ENCODE measurements at places on chromosomes 4 and X.
A peak's percentile ranks its signal among the peaks of the same experiment; 100 is the strongest.

DNA sequence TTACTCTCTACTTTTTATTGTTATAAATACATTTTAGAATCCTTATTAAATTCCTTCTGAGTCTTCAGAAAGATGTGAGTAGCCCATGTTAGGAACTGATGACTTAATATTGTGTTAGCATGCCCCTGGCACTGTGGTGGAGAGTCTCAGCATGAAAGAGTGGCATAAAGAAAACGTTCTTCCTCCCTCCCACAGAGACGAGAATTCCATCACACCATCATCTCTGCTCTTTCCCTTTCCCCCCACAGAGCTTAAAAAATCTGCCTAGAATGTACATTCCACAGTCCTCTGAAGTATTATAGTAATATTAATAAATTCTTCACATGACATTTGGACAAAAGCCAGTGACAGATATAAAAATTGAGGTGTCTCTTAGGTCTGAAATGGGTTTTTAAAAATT, 117.8 kb upstream of the DKK2 start:
- H3K36me3 ChIP-seq, result no peaks in the 10 kb centered on the region
- H3K4me3 ChIP-seq, result no peak overlapping the region
- H3K27me3 ChIP-seq, result no peaks in the 10 kb centered on the region
- no peaks in the 10 kb centered on the region for H3K4me1 ChIP-seq
- no peak overlapping the region for H3K27ac ChIP-seq

DNA sequence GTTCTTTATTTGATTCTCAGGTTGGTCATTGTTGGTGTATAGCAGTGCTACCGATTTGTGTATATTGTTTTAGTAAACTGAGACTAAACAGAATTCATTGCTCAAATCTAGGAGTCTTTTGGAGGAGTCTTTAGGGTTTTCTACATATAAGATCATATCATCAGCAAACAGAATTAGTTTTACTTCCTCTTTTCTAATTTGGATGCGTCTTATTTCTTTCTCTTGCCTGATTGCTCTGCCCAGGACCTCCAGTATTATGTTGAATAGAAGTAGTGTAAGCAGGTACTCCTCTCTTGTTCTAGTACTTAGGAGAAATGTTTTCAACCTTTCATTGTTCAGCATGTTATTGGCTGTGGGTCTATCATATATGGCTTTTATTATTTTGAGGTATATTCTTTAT, 92.6 kb downstream of the IQCM start:
- no peaks in the 10 kb centered on the region for H3K4me1 ChIP-seq
- no peak for DNase-seq
- H3K36me3 ChIP-seq, result no peaks in the 10 kb centered on the region
- H3K4me3 ChIP-seq, result no peak overlapping the region

GRCh38 chr4:10421344-10422055, 35.7 kb downstream of the ZNF518B start:
- no peaks in the 10 kb centered on the region for H3K36me3 ChIP-seq
- no peak for DNase-seq
- no peak overlapping the region for H3K4me3 ChIP-seq
- H3K4me1 ChIP-seq, result no peaks in the 10 kb centered on the region
- no peak overlapping the region for H3K27ac ChIP-seq
- H3K27me3 ChIP-seq, result no peaks in the 10 kb centered on the region

- H3K4me1 ChIP-seq, result no peaks in the 10 kb centered on the region
- no peak overlapping the region for H3K4me3 ChIP-seq
- H3K36me3 ChIP-seq, result no peaks in the 10 kb centered on the region
These were observed 213.8 kb upstream of the RADX start for GRCh38 chrX:106397788-106398538.

DNA sequence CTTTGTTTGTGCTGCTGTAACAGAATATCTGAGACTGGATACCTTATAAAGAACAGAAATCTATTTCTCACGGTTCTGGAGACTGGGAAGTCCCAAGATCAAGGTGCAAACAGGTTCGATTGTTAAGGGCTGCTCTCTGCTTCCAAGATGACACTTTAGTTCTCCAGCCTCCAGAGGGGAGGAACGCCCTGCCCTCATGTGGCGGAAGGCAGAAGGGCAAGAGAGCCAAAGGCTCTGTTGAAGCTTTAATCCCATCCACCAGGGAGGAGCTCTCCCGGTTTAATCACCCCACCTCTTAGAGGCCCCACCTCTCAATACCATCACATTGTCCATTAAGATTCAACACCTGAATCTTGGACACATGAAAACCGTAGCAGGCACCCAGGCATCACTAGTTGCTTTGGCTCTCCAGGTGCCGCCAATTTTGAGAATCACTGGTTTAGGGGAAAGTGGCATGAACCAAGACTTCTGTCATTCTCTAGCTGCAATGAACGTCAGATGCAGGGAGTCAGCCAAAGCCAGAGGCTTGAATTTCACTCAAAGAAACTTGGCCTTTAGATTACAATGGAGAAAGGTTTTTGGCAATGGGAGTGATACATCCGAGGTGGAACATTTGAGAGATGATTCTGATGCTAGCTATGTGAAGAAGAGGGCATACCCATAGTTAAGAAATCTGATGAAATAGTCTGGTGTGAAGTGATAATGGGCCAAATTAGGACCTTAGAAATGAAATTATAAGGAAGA, 15.7 kb downstream of the FHL1 start:
- DNase-seq, result no peak
- H3K27ac ChIP-seq, result peak overlapping the region; percentile 81
- no peak overlapping the region for H3K4me3 ChIP-seq
- no peaks in the 10 kb centered on the region for H3K36me3 ChIP-seq
- H3K4me1 ChIP-seq, result peaks cover 19% of the 10 kb centered on the region
- H3K27me3 ChIP-seq, result no peaks in the 10 kb centered on the region

- H3K27me3 ChIP-seq, result no peaks in the 10 kb centered on the region
- H3K27ac ChIP-seq, result peak within 1 kb of the TSS; percentile 68
- DNase-seq, result no peak
- H3K36me3 ChIP-seq, result no peaks in the 10 kb centered on the region
- H3K4me3 ChIP-seq, result peak within 1 kb of the TSS; percentile 39
These were observed at the start of gene MAGIX for GRCh38 chrX:49162620-49163019. MAGIX (plus strand) TSS chrX:49162758; CDS start chrX:49162890, 132 bp downstream.

DNA sequence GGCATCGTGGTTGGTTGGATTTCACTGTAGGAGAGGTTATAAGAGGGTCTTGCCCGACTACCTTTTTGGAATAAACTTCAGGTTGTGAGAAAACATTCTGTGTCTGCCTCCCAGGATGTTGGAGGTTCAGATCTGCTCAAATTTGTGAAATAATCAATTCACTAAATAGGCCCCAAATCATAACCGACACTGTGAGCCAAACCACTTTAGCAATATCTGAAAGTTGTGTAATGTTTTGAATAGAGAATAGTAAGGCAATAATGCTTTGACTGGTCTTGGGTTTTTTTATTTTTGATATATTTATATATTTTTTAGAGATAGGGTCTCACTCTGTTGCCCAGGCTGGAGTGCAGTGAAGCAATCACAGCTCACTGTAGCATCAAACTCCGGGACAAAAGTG, 131.2 kb downstream of the GLRA3 start:
- H3K4me3 ChIP-seq, result no peak overlapping the region
- no peaks in the 10 kb centered on the region for H3K36me3 ChIP-seq
- no peak for DNase-seq
- H3K4me1 ChIP-seq, result no peaks in the 10 kb centered on the region
- H3K27ac ChIP-seq, result no peak overlapping the region

GRCh38 chrX:150602296-150602695, 33.9 kb downstream of the MTM1 start:
- no peak for DNase-seq
- H3K27ac ChIP-seq, result no peak overlapping the region
- no peak overlapping the region for H3K4me3 ChIP-seq
- no peaks in the 10 kb centered on the region for H3K4me1 ChIP-seq
- no peaks in the 10 kb centered on the region for H3K36me3 ChIP-seq

DNA sequence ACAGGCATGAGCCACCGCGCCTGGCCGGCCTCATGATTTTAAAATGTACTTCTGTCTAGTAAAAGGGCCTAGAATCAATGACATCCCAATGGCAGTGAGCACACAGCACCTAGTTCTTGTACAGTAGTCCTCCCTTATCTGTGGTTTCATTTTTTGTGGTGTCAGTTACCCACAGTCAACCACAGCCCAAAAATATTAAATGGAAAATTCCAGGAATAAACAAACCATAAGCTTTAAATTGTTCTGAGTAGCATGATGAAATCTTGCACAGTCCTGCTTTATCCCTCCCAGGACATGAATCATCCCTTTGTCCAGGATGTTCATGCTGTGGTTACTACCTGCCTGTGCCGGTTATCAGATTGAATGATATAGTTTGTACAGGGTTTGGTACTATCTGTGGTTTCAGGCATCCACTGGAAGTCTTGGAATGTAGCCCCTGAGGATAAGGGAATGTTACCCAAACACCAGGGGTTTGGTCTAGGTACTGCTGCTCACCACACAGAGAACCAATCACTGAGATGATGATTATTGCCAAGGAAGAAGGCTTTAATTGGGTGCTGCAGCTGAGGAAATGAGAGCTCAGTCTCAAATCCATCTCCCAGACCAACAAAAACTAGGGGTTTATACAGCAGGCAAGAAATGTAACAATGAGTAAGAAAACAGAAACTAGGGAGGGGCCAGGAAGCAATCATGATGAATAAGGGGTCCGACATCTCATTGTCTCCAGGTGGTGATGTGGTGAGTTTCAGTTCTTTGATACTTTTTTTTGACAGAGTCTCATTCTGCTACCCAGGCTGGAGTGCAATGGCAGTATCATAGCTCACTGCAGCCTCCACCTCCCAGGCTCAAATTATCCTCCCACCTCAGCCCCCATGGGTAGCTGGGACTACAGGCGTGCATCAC, 16.2 kb upstream of the FHL1 start:
- H3K4me1 ChIP-seq, result peaks cover 4% of the 10 kb centered on the region
- H3K27me3 ChIP-seq, result no peaks in the 10 kb centered on the region
- H3K36me3 ChIP-seq, result no peaks in the 10 kb centered on the region
- H3K4me3 ChIP-seq, result no peak overlapping the region
- peak overlapping the region; percentile 31 for H3K27ac ChIP-seq

GRCh38 chrX:97132664-97133415, 249.1 kb downstream of the RPA4 start:
- no peaks in the 10 kb centered on the region for H3K4me1 ChIP-seq
- no peak overlapping the region for H3K27ac ChIP-seq
- H3K36me3 ChIP-seq, result no peaks in the 10 kb centered on the region
- no peak for DNase-seq
- no peak overlapping the region for H3K4me3 ChIP-seq
- H3K27me3 ChIP-seq, result no peaks in the 10 kb centered on the region

GRCh38 chr4:39514888-39515401, 12.3 kb downstream of the UGDH start:
- H3K4me3 ChIP-seq, result no peak overlapping the region
- H3K27me3 ChIP-seq, result no peaks in the 10 kb centered on the region
- peaks cover 5% of the 10 kb centered on the region for H3K4me1 ChIP-seq
- H3K36me3 ChIP-seq, result peaks cover 56% of the 10 kb centered on the region
- H3K27ac ChIP-seq, result peak overlapping the region; percentile 53

- H3K4me3 ChIP-seq, result no peak overlapping the region
- H3K36me3 ChIP-seq, result no peaks in the 10 kb centered on the region
- no peak overlapping the region for H3K27ac ChIP-seq
- no peak for DNase-seq
- H3K27me3 ChIP-seq, result no peaks in the 10 kb centered on the region
These were observed 380.6 kb downstream of the MAPK10 start for GRCh38 chr4:85979276-85979675.

GRCh38 chr4:114674080-114674479, 75.5 kb downstream of the UGT8 start:
- H3K36me3 ChIP-seq, result no peaks in the 10 kb centered on the region
- H3K4me3 ChIP-seq, result no peak overlapping the region
- no peaks in the 10 kb centered on the region for H3K27me3 ChIP-seq
- no peak overlapping the region for H3K27ac ChIP-seq

GRCh38 chr4:153161226-153161963, 42.8 kb upstream of the TRIM2 start:
- no peak overlapping the region for H3K27ac ChIP-seq
- peaks cover 7% of the 10 kb centered on the region for H3K27me3 ChIP-seq
- H3K4me3 ChIP-seq, result no peak overlapping the region
- no peaks in the 10 kb centered on the region for H3K36me3 ChIP-seq
- peaks cover 13% of the 10 kb centered on the region for H3K4me1 ChIP-seq
- peak; percentile 36 for DNase-seq

GRCh38 chr4:129453524-129454200, 357.7 kb downstream of the C4orf33 start:
- no peaks in the 10 kb centered on the region for H3K27me3 ChIP-seq
- H3K4me1 ChIP-seq, result no peaks in the 10 kb centered on the region
- no peaks in the 10 kb centered on the region for H3K36me3 ChIP-seq
- no peak overlapping the region for H3K4me3 ChIP-seq

GRCh38 chr4:113141901-113142346, 92.5 kb downstream of the ANK2 start:
- peak; percentile 91 for DNase-seq
- H3K27ac ChIP-seq, result peak overlapping the region; percentile 62
- H3K4me3 ChIP-seq, result no peak overlapping the region
- no peaks in the 10 kb centered on the region for H3K36me3 ChIP-seq
- no peaks in the 10 kb centered on the region for H3K27me3 ChIP-seq

DNA sequence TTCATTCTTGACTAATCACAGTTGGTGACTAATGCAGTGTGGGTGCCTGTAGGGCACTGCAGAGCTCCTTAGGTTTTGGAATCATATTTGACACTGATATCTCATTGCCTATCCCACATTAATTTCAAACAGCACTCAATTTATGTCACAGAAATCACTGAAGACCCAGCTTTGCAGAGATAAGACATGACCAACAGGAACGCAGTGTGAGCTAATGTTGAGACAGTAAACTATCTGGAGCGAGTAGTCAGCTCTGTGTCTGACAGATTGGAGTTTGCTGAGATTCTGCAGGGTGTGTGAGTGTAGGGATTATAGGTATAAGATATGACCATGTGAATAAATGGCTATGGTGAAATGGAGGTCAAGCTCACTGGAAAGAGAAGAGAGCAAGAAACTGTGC, 1586.1 kb upstream of the AGA start:
- H3K36me3 ChIP-seq, result no peaks in the 10 kb centered on the region
- DNase-seq, result no peak
- H3K27me3 ChIP-seq, result no peaks in the 10 kb centered on the region
- no peaks in the 10 kb centered on the region for H3K4me1 ChIP-seq
- H3K4me3 ChIP-seq, result no peak overlapping the region
- H3K27ac ChIP-seq, result no peak overlapping the region

DNA sequence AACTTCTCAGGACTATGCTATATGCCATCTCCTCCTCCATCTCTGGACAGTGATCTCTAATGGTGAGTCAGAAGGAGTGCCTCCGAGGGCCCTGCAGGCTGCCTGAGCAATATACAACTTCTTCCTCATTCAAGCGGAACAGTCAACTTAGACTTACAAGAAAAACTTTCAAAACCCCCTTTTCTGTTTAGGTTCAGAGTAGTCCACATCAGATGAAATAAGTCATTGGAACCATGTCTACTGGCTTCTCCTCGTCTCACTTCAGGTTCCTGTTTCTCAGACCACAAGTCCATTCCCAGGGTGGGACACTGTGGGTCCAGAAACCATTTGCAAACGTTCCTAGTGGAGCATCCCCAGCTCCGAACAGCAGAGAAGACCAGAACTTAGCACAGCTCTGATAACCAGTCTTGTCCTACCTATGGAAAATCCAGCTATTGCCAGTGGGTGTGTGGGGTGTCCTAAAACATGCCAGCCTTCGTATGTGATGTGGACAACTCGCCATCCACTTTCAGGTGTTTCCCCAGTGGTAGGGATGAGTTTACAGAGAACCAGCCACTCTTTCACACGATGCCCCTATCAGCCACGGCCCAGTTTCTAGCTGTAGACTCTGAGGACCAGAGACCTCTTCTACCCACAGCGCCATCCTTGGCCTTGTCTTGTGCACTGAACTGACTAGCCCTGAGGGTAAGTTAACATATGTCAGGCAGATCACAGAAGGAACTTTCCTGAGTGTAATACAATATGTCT, 32.7 kb upstream of the NKRF start:
- no peak overlapping the region for H3K4me3 ChIP-seq
- H3K27ac ChIP-seq, result no peak overlapping the region
- H3K4me1 ChIP-seq, result no peaks in the 10 kb centered on the region
- no peak for DNase-seq
- no peaks in the 10 kb centered on the region for H3K27me3 ChIP-seq
- H3K36me3 ChIP-seq, result no peaks in the 10 kb centered on the region

All from astrocyte (in vitro differentiated cells and primary cell).